Adrenal gland (tissue), 19 donors: ENCODE measurements at places on chromosomes 7 and 10. TPM values are rescaled to one million over a fixed set of nuclear protein-coding genes. Genes with fewer than 3 reads are reported as not detected.
A peak's percentile ranks its signal among the peaks of the same experiment; 100 is the strongest.

CREB5 gene
- total RNA-seq: 1.3 TPM

DLX6 gene
- total RNA-seq: not detected

PRPS1L1 gene
- not detected for total RNA-seq

- H3K27ac ChIP-seq: no peak overlapping the region
- peak; percentile 10 for DNase-seq
- H3K4me1 ChIP-seq: peaks cover 35% of the 10 kb centered on the region
- H3K4me3 ChIP-seq: no peak overlapping the region
- H3K36me3 ChIP-seq: no peaks in the 10 kb centered on the region
These were observed 3.1 kb upstream of the ELFN1 start for GRCh38 chr7:1666823-1667565.

GRCh38 chr7:25970911-25971310, 181.1 kb upstream of the NFE2L3 start:
- H3K4me1 ChIP-seq: no peaks in the 10 kb centered on the region
- DNase-seq: no peak
- H3K4me3 ChIP-seq: no peak overlapping the region
- no peak overlapping the region for H3K27ac ChIP-seq
- H3K27me3 ChIP-seq: peaks cover 4% of the 10 kb centered on the region
- no peaks in the 10 kb centered on the region for H3K36me3 ChIP-seq

GRCh38 chr10:118748041-118748440, 6.7 kb downstream of the CACUL1 start:
- H3K36me3 ChIP-seq: no peaks in the 10 kb centered on the region
- peaks cover 26% of the 10 kb centered on the region for H3K4me1 ChIP-seq
- no peak overlapping the region for H3K4me3 ChIP-seq
- H3K27ac ChIP-seq: no peak overlapping the region

GRCh38 chr7:124728610-124729009, 37.0 kb downstream of the GPR37 start:
- no peaks in the 10 kb centered on the region for H3K36me3 ChIP-seq
- no peak overlapping the region for H3K27ac ChIP-seq
- DNase-seq: no peak
- no peaks in the 10 kb centered on the region for H3K27me3 ChIP-seq

DNA sequence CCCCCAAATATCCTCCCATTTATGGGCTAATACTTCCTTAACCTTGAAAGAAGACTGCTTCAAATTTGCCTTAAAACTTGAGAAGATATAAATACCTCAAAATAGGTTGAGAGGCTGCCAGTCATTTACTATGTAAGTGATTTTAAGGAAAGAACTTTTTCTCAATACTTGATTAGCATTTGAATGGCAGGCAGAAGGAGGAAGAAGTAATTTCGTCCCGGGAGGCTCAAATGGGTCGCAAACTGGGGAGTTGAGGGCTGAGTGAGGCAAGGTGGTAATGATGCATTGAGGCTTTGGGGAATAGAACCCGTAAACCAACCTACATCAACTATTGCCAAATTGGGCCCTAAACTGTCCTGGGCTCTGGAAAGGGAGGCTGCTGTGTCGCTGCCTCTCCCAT, 11.1 kb downstream of the CAMK1D start:
- H3K27me3 ChIP-seq: no peaks in the 10 kb centered on the region
- H3K36me3 ChIP-seq: no peaks in the 10 kb centered on the region
- H3K4me3 ChIP-seq: no peak overlapping the region
- no peak for DNase-seq

GRCh38 chr10:118383699-118384098, 41.6 kb upstream of the FAM204A start:
- no peaks in the 10 kb centered on the region for H3K36me3 ChIP-seq
- H3K4me1 ChIP-seq: no peaks in the 10 kb centered on the region
- H3K4me3 ChIP-seq: no peak overlapping the region
- H3K27ac ChIP-seq: no peak overlapping the region

- no peaks in the 10 kb centered on the region for H3K4me1 ChIP-seq
- no peak for DNase-seq
- no peak overlapping the region for H3K4me3 ChIP-seq
- H3K36me3 ChIP-seq: no peaks in the 10 kb centered on the region
These were observed 57.9 kb upstream of the ITGB1 start for GRCh38 chr10:33015761-33016547.
